ENCODE measurements at places on chromosomes 7 and 10. TPM values are rescaled to one million over a fixed set of nuclear protein-coding genes. Genes with fewer than 3 reads are reported as not detected.
A peak's percentile ranks its signal among the peaks of the same experiment; 100 is the strongest.

Gene CALHM1
- total RNA-seq: not detected

Gene WNT8B
- 0.07 TPM for total RNA-seq

Gene TFPI2
- 33.7 TPM for total RNA-seq

Gene CPEB3
- total RNA-seq: 1.3 TPM

Gene PPP1R3C
- 1.8 TPM for total RNA-seq

Gene GOT1
- total RNA-seq: 73.7 TPM

Gene SLC16A9
- total RNA-seq: 10.4 TPM

Gene STEAP4
- total RNA-seq: 2.3 TPM

Gene ANKRD1
- 146 TPM for total RNA-seq

Gene TASOR2
- total RNA-seq: 60.1 TPM

Gene SH3PXD2A
- total RNA-seq: 12.0 TPM

Gene CNNM1
- 0.62 TPM for total RNA-seq

Gene LIPA
- 59.2 TPM for total RNA-seq

Gene RFC2
- total RNA-seq: 15.7 TPM

- peak; percentile 95 for DNase-seq
These were observed 81.9 kb downstream of the BMPER start for GRCh38 chr7:33986951-33987947.

DNA sequence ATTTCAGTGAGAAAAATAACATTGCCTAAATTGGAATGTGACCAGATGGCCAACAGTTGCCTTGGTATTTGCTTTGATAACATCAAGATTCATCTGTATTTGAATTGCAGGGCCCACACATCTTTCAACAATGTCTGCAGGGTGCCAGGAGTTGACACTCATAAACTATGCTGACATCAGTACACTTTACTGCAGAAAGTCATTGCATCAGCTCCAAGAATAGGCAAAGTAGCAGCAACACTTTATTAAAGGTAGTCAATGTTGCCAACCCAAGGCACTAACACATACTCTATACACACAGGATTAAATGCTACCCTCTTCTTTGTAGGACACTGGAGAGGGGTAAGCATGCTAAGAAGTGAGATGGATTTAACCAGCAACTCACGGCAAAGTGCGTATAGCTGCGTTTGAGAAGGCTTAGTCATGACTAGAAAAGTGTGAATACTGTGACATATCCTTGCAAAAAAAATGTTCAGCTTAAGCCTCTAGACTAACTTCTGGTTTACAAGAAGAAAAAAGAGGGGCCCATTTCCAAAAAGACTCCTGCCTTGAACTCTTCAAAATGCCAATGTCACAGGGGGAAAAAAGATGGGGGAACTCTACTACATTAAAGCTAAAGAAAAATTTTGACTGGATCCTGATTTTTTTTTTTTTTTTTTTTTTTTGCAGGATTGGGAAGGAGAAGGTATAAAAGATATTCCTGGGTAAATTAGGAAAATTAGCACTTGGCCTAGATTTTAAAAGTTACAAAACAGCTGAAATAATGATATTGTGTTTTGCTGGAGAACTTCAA is 2.2 kb downstream of the BBIP1 start:
- no peak for DNase-seq

DNA sequence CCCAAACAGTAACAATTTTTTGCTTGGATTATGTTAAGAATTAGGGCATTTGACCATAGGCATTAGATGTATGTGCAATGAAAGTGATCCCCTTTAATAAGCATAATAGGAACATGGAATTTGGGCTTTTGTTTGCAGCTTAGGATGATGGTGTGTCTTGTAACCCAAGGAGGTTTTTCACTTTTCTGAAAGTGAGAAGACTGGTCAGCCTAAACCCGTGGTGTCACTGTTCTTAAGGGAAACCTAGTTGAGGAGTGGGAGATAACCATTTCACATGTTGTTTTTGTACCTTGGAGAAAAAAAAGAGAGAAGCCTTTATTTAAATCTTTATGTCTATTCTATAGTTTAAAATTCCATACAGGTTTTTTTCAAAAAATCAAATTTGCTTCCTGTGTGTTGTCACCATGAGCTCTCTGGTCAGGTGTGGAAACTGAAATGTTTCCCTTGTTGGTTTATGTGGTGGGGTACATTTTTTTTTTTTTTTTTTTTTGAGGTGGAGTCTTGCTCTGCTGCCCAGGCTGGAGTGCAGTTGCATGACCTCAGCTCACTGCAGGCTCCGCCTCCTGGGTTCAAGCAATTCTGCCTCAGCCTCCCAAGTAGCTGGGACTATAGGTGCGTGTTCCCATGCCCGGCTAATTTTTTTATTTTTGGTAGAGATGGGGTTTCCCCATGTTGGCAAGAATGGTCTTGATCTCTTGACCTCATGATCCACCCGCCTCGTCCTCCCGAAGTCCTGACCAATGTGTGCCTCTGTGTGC is 7.7 kb downstream of the CCM2 start:
- no peak for DNase-seq

DNA sequence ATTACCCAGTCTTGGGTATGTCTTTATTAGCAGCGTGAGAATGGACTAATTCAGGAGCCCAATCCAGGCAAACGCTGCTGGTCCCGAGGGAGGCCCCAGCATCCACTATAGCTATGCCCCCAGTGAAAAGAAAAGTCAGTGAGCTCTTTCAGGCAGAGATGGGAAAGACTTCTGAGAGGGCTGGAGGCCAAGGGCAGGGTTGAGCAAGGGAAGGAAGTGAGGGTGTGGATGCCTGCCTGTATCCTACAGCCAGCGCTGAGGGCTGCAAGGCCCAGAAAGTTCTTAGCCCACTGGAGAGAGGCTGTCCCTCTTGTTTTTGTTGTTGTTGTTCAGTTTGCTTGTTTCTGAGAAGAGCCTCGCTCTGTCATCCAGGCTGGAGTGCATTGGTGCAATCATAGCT is 261.6 kb downstream of the ZEB1 start:
- no peak for DNase-seq

DNA sequence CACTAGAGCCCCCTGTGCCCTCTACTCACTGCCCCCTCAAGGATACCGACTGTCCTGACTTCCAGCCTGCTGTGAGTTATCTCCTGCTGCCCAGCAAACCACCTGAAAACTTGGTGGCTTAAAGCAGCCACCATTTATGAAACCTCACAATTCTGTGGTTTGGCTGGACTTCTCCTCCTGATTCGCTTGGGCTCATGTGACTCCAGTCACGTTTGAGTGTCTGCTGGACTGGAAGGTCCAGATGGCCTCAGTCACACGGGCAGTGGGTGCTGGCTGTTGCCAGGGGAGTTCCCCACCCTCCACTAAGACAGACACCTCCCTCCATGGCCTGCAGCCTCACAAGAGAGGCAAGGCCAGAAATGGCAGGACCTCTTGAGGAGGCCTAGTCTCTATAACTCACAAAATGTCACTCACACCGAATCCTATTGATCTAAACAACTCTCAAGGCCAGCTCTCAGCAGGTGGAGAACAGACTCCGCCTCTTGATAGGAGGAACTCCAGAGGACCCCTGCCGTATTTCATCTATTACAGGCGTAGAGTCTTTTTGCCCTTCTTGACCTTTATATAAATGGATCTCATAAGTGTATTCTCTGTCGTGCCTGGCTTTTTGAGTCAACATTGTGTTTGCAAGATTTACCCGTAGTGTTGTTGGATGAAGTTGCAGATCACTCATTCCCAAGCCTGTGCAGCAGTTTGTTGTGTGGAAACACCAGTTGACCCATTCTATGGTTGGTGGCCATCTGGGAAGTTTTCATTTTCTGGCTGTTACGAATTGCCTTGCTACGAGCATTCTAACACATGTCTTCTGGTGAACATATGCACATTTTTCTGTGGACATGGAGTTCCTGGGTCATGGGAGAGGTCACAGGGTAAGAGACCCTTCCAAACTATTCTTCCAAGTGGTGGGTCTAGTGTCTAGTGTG is 48.3 kb downstream of the ZMIZ1 start:
- DNase-seq: no peak

GRCh38 chr10:72204296-72204695 is 11.5 kb upstream of the ANAPC16 start:
- no peak for DNase-seq

DNA sequence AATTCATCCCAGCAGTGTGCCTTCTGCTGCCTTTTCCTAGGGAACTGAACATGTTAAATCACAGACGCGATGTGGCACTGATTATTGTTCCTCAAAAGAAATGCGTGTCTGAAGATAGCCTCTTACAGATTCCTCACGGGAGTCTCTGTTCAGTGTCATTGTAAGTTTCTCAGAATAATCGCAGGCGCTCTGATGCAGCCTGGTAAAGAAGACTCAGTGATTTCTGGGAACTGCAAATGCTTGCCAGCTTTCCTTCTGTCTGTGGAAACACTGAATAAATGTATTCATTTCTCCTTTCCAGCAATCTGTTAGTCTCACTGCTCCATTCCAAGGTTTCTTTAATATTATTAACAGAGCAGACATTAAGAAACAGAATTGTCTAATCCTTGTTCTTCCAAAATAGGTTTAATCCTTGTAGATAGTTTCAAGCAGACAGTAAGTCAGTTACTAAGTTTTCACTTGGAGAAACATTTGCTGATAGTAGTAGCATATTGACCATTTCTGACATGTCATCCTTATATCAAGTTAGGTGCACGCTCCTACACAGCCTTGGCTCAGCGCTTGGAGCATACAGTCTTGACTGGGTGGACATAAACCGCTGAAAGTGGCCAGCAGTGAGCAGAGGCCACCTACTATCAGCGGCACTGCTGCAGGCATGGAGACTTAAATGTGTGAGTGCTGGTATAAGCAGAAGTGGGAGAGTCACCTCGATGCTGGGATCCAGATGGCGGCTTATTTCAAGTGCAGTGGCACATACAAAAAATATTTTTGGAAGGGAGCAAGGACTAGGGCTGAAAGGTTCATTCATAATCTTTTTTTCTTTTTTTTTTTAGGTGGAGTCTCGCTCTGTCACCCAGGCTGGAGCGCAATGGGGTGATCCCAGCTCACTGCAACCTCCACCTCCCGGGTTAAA is 27.7 kb downstream of the MMRN2 start:
- no peak for DNase-seq

DNA sequence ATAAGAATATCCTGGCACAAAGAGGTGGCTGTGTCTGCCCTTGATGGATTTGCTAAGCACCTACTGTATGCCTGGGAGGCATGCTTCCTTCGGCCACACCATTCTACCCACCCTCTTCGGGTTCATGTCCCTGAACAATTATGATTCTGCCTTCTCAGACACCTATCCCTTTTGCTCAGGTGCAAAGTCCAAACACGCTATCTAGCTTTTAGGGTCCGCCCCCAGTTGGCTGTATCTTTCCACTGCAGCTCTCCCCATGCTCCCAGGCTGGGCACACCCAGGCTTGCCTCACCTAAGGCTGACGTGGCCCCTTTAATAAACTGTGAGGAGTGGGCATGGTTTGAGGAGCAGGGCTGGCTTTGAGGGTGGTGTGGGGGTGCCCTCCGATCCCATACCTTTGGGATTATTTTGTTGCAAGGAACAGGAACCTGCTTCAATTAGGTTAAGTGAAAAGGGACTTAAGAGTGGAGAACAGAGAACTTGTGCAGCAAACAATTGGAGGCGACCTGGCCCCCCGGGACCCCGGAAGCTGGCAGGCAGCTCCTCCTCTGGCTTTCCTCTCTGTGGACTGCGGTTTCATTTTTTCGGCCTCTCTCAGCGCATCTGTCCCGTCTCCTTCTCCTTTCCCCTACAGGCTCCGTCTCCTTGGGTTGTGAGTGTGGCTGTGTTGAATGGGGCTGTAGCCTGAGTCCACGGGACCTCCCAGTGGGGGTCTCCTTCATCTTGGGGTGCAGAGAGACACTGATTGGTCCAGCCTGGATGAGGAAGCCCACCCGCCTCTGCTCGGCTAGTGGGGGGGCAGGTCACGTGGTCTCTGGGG is 3.8 kb downstream of the CLIP2 start:
- no peak for DNase-seq

- DNase-seq: no peak
These were observed 128.7 kb downstream of the KBTBD2 start for GRCh38 chr7:32762925-32763293.

GRCh38 chr10:47361293-47361692 is 13.1 kb downstream of the RBP3 start:
- DNase-seq: no peak

DNA sequence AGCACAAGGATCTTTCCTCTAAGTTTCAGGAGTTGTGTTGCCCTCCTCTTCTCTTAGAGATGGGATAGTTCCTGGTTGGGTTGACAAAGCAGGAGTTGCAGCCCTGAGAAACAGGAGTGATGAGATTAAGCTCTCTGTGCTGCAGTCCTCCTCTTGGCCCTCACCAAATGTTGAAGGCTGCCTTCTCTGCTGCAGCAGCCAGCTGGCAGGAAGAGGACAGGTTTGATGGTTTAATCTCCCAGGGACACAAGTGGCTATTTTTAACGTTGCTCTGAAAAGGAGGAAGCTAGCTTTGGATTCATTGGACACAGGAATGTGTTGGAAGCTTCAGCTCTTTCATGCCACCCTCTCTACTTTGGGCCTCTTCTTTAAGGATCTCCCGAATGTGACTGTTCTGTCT is 9.4 kb downstream of the STRIP2 start:
- no peak for DNase-seq

- DNase-seq: no peak
These were observed 48.2 kb upstream of the ZMIZ1 start for GRCh38 chr10:79020605-79021004.

GRCh38 chr10:68560943-68561864 is 1.1 kb downstream of the TET1 start:
- no peak for DNase-seq

GRCh38 chr10:86265895-86266259 is 100.7 kb downstream of the GRID1 start:
- DNase-seq: no peak

- no peak for DNase-seq
These were observed 27.9 kb downstream of the ZEB1 start for GRCh38 chr10:31346953-31347352.
